ENCODE measurements at places on chromosomes 12 and 14. TPM values are rescaled to one million over a fixed set of nuclear protein-coding genes. Genes with fewer than 3 reads are reported as not detected.

SERPINA1 gene
- total RNA-seq = 20.3 TPM

GRCh38 chr12:123491056-123491455 is 33.1 kb downstream of the SNRNP35 start:
- no peak overlapping the region for H3K27ac ChIP-seq
- no peaks in the 10 kb centered on the region for H3K36me3 ChIP-seq
- H3K4me3 ChIP-seq = no peak overlapping the region
- H3K4me1 ChIP-seq = no peaks in the 10 kb centered on the region

- no peaks in the 10 kb centered on the region for H3K27me3 ChIP-seq
- H3K27ac ChIP-seq = no peak overlapping the region
- no peaks in the 10 kb centered on the region for H3K4me1 ChIP-seq
- no peak overlapping the region for H3K4me3 ChIP-seq
These were observed 189.0 kb downstream of the SOX5 start for GRCh38 chr12:23760495-23760894.

SMCO3 gene
- total RNA-seq = not detected

SERPINA3 gene
- not detected for total RNA-seq

GRCh38 chr12:111436811-111437210 is 31.1 kb downstream of the SH2B3 start:
- peaks cover 6% of the 10 kb centered on the region for H3K36me3 ChIP-seq
- H3K27ac ChIP-seq = no peak overlapping the region
- DNase-seq = no peak
- peak overlapping the region; percentile 55 for H3K4me3 ChIP-seq
- H3K4me1 ChIP-seq = peaks cover 95% of the 10 kb centered on the region

DNA sequence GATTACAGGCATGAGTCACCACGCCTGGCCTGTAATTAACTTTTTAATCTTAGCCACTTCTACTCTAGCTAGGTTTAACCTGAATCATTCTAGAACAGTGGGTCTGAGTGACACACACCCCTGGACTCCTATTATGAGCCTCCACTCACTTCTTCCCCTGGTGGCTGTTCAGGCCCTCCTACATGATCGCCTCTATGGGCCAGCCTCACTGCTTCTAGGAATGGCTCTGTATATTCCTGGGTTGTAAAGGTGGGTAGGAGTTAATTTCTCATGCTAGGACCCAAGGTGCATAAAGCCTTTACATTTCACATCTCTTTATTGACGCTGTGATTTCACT is 8.0 kb upstream of the RNU6-8 start:
- peaks cover 7% of the 10 kb centered on the region for H3K4me1 ChIP-seq
- H3K36me3 ChIP-seq = no peaks in the 10 kb centered on the region
- H3K27ac ChIP-seq = no peak overlapping the region
- H3K27me3 ChIP-seq = no peaks in the 10 kb centered on the region
- DNase-seq = no peak
- no peak overlapping the region for H3K4me3 ChIP-seq

GRCh38 chr14:92389598-92390158 is 66.7 kb downstream of the SLC24A4 start:
- H3K4me3 ChIP-seq = no peak overlapping the region
- no peaks in the 10 kb centered on the region for H3K36me3 ChIP-seq
- H3K27me3 ChIP-seq = no peaks in the 10 kb centered on the region
- no peak overlapping the region for H3K27ac ChIP-seq
- H3K4me1 ChIP-seq = no peaks in the 10 kb centered on the region

ARF6 gene
- total RNA-seq = 218 TPM

- peak overlapping the region; percentile 99 for H3K27ac ChIP-seq
- DNase-seq = no peak
- peaks cover 6% of the 10 kb centered on the region for H3K36me3 ChIP-seq
- no peaks in the 10 kb centered on the region for H3K27me3 ChIP-seq
- H3K4me3 ChIP-seq = peak overlapping the region; percentile 90
- H3K4me1 ChIP-seq = peaks cover 91% of the 10 kb centered on the region
These were observed 21.3 kb downstream of the BCL11B start for GRCh38 chr14:99250636-99251208.

- no peaks in the 10 kb centered on the region for H3K27me3 ChIP-seq
- H3K4me3 ChIP-seq = peak overlapping the region; percentile 12
- no peak for DNase-seq
- peaks cover 39% of the 10 kb centered on the region for H3K4me1 ChIP-seq
These were observed 1.9 kb downstream of the HEATR5A start for GRCh38 chr14:31418440-31418839.

OR4E1 gene
- not detected for total RNA-seq

DNA sequence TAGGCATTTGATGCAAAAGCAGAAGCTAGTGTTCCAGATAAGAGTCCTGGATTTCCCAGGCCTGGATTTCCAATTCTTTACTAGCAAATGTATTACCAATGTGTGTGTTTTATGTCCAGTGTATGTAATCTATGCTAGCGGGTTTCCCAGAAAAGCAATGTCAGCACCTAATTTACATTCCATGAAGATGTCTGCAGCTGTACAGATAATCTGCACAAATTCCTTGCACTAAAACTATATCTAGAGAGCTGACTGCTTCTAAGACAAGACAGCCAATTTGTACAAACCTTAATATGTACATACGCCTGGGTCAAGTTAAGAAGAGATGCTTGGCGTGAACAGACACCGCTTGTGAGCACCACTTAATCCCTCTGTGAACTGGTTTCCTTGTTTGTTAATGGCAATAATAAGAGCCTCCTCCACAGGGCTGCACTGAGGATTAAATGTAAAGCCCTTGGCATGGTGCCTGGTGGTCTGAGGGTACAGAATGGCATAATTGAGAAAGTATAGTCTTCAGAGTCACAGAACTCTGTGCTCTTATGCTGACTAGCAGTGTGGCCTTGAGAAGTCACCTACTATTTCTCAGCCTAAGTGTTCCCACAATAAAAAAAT is 185.6 kb downstream of the EPS8 start:
- H3K27me3 ChIP-seq = no peaks in the 10 kb centered on the region
- no peak for DNase-seq
- H3K4me3 ChIP-seq = no peak overlapping the region
- no peak overlapping the region for H3K27ac ChIP-seq

DNA sequence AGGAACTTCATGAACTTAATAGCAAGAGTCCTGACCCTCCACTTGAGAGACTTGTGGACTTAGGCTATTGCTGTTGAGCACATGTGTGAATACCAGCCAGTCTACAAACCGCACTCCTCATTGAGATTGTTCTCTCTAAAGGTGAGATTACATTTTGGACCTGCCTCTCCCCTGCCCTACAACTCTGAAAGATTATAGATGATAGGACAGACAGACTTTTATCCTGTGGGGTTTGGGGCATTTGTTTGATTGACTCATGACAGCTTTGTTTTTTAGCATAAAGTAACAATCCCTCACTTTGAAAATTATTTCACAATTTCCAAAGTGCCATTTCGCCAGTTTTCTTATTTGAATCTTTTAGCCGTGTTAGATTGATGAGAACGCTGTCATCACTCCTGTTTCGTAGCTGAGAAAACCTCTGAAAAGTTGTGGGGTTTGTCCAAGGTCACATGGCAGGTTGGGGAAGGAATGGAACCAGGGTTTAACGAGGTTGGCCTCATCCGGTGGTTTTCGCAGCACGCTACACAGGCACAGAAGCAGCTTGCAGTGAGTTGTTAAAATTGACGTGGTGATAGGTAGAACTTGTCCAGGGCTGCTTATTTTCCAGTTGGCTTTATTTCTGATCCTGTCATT is 836 bp downstream of the EVL start:
- peak overlapping the region; percentile 93 for H3K27ac ChIP-seq
- H3K4me3 ChIP-seq = peak overlapping the region; percentile 90
- H3K27me3 ChIP-seq = no peaks in the 10 kb centered on the region
- peak; percentile 88 for DNase-seq
- peaks cover 19% of the 10 kb centered on the region for H3K36me3 ChIP-seq

DNA sequence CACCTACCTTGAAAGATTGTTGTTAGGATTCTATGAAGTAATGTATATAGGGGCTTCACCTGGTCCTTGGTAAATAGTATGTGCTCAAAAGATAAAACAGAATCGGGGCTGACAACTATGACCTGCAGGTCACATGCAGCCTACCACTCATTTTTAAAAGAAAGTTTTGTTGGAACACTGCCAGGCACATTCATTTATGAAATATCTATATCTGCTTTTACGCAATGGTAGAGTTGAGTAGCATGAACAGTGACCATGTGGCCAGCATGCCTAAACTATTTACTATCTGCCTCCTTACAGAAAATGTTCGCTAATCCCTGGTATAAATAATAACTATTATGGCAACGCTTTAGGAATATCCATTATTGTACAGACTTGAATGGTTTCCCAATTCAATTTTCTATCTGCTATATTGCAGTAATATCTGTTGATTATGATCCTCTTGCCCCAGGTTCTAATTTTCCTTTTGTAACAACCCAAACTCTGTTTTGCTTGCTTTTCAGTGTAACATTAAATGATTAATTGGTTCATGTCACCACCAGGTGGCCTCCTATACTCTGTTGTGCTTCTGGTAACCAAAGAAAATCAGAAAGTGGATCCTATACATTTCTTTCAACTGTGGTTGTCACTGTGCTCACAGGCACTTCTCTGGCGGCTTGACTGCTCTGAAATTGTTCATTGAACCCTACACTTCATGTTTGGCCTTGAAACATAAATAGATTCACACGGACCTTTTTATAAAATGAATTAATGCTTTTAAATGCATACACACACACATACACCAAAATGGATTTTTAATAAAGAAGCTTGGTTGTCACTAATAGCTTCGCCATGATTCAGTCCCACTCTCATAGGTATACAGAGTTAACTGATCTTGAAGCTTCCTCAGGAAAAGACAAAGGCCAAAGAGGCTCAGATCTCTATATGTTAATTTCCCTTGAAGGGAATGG is 227.7 kb upstream of the NPAS3 start:
- peak; percentile 23 for DNase-seq
- no peaks in the 10 kb centered on the region for H3K4me1 ChIP-seq
- no peaks in the 10 kb centered on the region for H3K27me3 ChIP-seq
- no peak overlapping the region for H3K27ac ChIP-seq
- H3K36me3 ChIP-seq = no peaks in the 10 kb centered on the region

DNA sequence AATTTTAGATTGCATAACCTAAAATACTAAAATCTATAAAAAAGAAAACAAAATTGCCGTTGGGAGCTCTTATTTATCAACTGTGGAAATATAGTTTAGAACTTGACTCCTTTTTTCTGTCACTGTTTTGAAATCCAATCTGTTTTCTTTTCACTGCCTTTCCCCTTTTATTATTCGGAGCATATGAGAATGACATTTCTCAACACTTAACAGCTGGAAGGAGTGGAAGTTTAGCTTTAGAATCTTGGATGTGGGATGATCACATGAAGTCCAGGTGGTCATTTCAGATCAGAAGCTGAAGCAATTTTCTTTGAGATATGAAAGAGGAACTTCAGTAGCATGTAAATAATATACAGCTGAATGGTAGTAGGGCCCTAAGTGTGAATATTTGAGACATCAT is 16.7 kb downstream of the TRHDE start:
- no peaks in the 10 kb centered on the region for H3K4me1 ChIP-seq
- no peaks in the 10 kb centered on the region for H3K36me3 ChIP-seq
- H3K27me3 ChIP-seq = no peaks in the 10 kb centered on the region
- no peak overlapping the region for H3K27ac ChIP-seq

GRCh38 chr12:28857369-28857768 is 291.7 kb upstream of the FAR2 start:
- H3K27me3 ChIP-seq = no peaks in the 10 kb centered on the region
- no peak for DNase-seq
- H3K4me1 ChIP-seq = no peaks in the 10 kb centered on the region
- H3K27ac ChIP-seq = no peak overlapping the region
- H3K4me3 ChIP-seq = no peak overlapping the region

DNA sequence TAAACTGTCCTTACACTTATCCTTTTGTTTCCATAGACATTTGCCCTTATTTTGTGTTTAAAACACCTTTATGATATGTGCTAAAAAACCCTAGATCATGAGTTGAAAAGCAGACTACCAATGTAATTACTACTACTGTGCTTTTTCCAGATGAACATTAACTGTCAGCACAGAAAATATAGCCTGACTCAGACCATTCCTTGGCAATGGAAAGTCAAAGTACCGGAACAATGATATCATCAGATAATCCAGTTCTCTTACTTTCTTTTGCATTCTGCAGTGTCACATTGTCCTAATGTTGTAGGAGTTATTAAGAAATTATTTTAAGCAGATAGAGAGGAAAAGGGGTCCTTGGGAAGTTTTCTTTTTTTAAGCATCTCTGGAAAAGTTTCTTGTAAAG is 1189.0 kb upstream of the FLRT2 start:
- no peak overlapping the region for H3K4me3 ChIP-seq
- no peaks in the 10 kb centered on the region for H3K27me3 ChIP-seq
- no peaks in the 10 kb centered on the region for H3K36me3 ChIP-seq
- H3K27ac ChIP-seq = no peak overlapping the region

TAS2R19 gene
- total RNA-seq = 2.1 TPM

GDF3 gene
- not detected for total RNA-seq

- peaks cover 45% of the 10 kb centered on the region for H3K27me3 ChIP-seq
- DNase-seq = no peak
- no peaks in the 10 kb centered on the region for H3K4me1 ChIP-seq
- no peak overlapping the region for H3K4me3 ChIP-seq
- no peak overlapping the region for H3K27ac ChIP-seq
These were observed 187.5 kb downstream of the RBM19 start for GRCh38 chr12:113778432-113779132.

TEAD4 gene
- total RNA-seq = 3.5 TPM

PLA2G1B gene
- total RNA-seq = not detected

- H3K27me3 ChIP-seq = peaks cover 18% of the 10 kb centered on the region
- no peaks in the 10 kb centered on the region for H3K4me1 ChIP-seq
- no peak overlapping the region for H3K27ac ChIP-seq
- DNase-seq = no peak
- H3K36me3 ChIP-seq = no peaks in the 10 kb centered on the region
- no peak overlapping the region for H3K4me3 ChIP-seq
These were observed 89.9 kb downstream of the SLC24A4 start for GRCh38 chr14:92412912-92413311.

- no peak for DNase-seq
- no peaks in the 10 kb centered on the region for H3K36me3 ChIP-seq
- H3K4me3 ChIP-seq = no peak overlapping the region
- H3K4me1 ChIP-seq = no peaks in the 10 kb centered on the region
- H3K27ac ChIP-seq = no peak overlapping the region
- H3K27me3 ChIP-seq = no peaks in the 10 kb centered on the region
These were observed 75.2 kb downstream of the FIGNL2 start for GRCh38 chr12:51773145-51773869.

DNA sequence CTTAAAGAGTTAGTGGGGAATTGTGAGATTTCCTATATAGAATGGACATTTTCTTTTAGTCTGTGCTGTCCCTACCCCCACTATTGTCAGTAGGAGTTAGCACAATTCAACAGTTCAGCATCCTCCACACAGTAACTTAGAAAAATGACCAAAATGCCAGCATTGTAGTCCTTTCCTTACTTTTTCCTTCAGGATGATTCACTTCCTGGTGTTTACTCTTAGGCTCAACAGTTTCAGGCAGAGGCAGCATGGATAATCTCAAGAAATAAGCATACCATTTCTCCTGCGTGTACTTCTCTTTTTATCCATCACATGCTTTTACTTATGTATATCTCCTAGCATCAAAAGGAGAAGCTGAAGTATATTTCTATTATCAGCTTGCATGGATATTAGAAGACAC is 683.4 kb downstream of the SLC16A7 start:
- H3K27ac ChIP-seq = no peak overlapping the region
- no peak overlapping the region for H3K4me3 ChIP-seq
- no peaks in the 10 kb centered on the region for H3K27me3 ChIP-seq

NRIP2 gene
- total RNA-seq = not detected

- no peak overlapping the region for H3K4me3 ChIP-seq
- peak overlapping the region; percentile 89 for H3K27ac ChIP-seq
- peaks cover 33% of the 10 kb centered on the region for H3K4me1 ChIP-seq
- H3K27me3 ChIP-seq = no peaks in the 10 kb centered on the region
- DNase-seq = no peak
These were observed 65.1 kb upstream of the ST8SIA1 start for GRCh38 chr12:22399464-22400180.

TROAP gene
- 77.9 TPM for total RNA-seq

TC2N gene
- 55.4 TPM for total RNA-seq

Measured in activated T-cell treated with anti-CD3 and anti-CD28 coated beads, Interleukin-2, amount 50 U/mL, for 72 hours (primary cell).